Tibial artery (tissue), 4 donors: ENCODE measurements at places on chromosomes 5 and 9.

- no peak for DNase-seq
Observed at GRCh38 chr9:33300546-33300945, 10.2 kb downstream of the NFX1 start.

GRCh38 chr5:150073086-150073625 is 13.2 kb downstream of the CSF1R start:
- no peak for DNase-seq

DNA sequence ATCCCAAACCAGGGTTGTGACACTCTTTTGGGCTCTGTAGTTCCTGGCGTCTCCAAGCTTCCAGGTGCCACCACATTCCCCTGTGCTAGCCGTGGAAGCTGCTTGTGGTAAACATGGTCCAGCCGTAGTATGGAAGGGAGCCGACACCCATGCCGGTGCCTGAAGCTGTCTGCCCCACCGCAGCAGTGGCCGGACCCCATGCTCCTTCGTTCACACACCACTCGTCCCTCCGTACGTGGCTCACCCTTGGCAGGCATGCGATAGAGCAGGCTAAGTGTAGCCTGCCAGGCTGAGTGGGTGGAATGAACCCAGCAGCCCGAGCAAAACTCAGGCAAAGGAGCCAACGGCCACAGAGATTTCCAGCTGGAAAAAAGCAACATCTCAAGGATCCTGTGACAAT is 2030.4 kb downstream of the EFNA5 start:
- no peak for DNase-seq

- DNase-seq = no peak
Observed at GRCh38 chr5:1966461-1966860, 83.7 kb upstream of the IRX4 start.

DNA sequence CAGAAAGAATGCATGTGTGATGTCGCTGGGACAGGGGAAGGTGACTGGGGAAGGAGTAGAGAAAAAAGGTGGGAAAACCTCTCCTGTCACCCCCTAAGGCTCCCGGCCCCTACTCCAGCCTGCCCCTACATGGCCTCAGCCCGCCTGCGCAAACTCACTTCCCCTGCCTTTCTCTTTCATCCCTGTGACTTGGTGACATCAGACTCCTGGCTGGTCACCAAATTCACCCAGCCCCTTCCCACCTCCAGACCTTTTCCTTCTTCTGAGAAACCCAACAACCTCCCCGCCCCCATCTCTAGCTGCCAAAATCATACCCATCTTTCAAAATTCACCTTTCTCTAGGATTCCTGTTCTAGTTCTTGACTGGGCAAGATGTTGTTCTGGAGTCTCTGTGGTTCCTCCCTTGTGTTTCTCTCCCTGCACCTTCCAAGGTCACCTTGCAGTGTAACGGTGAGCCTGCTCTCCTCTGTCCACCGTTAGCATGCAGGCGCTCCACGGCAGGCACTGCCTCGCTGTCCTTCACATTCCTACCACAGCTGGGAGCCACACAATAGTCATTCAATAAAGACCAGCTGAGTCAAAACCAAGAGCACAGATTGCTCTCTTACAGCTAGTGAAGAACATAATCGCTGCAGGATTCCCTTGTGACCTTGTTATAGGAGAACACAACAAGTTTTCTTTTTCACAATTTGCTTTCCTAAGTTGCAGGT is 134.5 kb downstream of the FANCC start:
- DNase-seq = no peak

DNA sequence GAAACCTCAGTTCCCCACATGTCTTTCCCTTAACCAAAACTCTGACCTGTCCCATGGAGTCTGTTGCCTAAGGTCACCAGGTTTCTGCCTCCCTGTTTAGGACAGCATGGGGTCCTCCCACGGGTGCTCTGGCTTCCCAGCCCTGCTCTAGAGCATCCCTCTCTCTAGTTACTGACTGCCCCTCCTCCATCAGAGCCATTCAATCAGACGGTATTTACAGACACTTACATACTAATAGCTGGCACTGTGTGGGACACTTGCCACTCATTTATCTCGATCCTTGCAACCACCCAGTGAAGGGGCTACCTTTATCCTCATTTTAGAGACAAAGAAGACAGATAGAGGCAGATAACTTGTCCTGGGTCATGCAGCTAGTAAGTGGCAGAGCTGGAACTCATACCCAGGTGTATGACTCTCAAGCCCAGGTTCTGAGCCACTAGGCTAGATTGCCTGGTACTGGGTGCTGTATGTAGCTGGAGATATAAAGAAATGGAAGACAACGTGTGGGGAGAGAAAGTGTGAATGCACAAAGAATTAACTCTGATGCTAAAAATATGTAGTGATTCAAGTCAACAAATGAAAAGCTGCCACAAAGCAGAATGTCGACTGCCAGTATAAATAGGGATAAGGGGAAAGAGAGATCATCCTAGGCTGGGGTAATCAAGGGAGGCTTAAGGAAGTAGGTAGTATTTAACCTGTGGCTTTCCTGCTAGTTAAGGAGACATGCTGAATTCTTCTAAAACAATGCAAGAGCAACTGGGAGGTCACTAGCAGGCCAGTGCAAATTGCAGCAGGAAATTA is 52.5 kb upstream of the PDE8B start:
- no peak for DNase-seq

- DNase-seq = no peak
Observed at GRCh38 chr5:169545762-169546161, 37.8 kb upstream of the SPDL1 start.

GRCh38 chr5:153496835-153497234 is 6.4 kb downstream of the GRIA1 start:
- no peak for DNase-seq

- no peak for DNase-seq
Observed at GRCh38 chr5:38853753-38854470, 8.1 kb downstream of the OSMR start.

DNA sequence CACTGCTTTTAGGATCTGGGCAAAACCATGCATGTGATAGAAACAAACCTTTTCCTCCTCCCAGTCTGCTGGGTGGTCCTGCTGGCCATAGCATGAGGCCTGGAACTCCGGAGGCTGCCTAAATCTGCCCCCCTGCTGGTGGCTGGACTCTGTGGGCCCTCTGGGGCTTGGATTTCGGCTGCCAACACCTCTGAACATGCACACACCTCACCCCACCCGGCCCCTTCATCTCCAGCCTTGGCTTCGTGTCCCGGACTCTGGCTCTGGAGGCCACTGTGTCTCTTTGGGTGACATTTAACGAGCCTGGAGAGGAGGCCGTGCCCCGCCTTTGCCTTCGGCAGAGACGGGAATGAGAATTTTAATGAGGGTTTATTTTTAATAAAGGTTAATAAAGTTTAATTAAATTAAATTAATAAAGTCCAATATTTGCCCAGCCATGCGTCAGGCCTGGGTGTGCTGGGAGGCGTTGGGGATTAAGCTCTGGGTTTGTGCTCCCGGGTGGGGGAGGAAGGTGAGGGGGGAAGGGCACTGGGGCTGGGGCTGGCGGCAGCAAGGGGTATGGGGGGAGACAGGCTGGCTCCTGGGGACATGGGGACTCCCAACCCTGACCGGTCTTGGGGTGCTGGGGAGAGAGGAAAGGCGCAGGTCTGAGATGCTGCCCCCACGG is 251.8 kb downstream of the PBX3 start:
- DNase-seq = no peak

DNA sequence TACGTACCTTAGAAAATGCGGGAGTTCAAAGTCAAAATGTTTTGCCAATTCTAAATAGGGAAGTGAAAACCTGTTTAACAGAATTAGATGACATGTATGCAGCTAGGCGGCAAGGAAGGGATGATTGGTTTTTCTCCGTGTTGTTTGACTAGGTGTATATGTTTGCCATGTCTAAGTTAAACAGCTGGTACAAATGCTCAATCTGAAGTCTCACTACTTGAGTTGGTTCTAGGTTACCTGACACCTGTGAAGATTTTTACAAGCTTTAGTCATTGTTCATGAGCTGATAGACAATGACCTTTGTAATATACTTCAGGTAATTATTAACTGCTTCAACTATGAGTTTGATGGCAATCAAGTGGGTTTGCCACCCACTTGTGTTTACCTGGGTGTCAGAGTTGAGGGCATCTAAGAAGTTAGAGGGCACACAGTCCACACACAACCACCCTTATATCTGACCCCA is 74.3 kb downstream of the SLC44A1 start:
- no peak for DNase-seq

- no peak for DNase-seq
Observed at GRCh38 chr5:126680191-126680817, 79.6 kb downstream of the PHAX start.

DNA sequence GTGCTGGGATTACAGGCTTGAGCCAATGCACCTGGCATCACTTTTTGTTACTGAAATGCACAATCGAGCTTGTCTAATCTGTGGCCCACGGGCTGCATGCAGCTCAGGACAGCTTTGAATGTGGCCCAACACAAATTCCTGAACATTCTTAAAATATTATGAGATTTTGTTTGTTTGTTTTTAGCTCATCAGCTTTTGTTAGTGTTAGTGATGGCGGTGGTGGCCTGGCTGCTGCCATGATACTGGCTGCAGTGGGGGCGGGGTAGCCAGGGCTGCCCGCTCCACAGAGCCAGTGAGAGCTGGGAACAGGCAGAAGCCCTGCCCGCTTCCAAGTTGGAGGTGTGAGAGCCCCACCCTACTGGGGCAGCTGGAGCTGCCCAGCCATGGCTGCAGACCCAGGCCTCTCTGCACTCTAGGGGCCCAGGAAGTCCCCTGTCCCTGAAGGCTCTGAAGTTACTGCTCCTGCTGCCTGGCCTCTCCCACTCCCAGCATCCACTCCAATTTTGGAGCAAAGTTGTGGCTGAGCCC is 76.6 kb upstream of the SHB start:
- DNase-seq = no peak

- no peak for DNase-seq
Observed at GRCh38 chr9:103799959-103800358, 294.1 kb upstream of the SMC2 start.

GRCh38 chr9:122988920-122989621 is 44.4 kb upstream of the GPR21 start:
- DNase-seq = no peak

DNA sequence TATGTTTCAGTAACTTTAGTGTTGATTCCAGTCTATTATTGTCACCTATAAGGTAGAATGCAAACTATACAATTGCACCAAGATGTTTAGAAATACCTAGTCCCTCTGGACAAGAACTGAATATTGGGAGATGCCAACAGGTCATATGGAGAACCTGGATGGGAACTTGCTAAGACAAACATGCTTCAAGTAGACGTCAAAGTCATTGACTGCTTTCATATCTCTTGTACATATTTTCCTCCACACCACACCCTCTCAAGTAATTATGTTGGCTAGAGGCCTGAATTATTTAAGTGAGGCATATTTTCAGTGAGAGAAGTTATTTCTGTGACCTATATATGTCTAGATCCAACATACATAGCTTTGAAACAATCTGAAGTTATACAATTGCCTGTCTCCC is 453.3 kb downstream of the ELAVL2 start:
- no peak for DNase-seq

- no peak for DNase-seq
Observed at GRCh38 chr9:87198716-87199115, 251.4 kb upstream of the GAS1 start.

DNA sequence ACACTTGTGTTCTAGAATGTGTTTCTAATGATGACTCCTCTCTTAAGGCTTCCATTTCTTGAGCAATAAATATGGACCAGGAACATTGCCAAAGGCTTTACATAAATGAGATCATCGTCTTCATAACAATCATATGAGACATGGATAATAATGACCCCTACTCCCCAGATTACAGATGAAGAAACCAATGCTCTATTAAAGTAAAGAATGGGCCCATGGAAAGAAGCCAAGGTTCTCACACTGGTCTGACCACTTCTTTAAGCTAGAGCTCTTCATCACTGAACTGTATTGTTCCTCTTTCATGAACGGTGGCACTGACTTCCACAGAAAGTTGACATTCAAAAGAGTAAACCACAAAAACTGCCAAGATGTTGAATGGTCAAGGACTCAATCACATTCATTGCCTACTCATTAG is 65.3 kb downstream of the MARCHF3 start:
- no peak for DNase-seq

DNA sequence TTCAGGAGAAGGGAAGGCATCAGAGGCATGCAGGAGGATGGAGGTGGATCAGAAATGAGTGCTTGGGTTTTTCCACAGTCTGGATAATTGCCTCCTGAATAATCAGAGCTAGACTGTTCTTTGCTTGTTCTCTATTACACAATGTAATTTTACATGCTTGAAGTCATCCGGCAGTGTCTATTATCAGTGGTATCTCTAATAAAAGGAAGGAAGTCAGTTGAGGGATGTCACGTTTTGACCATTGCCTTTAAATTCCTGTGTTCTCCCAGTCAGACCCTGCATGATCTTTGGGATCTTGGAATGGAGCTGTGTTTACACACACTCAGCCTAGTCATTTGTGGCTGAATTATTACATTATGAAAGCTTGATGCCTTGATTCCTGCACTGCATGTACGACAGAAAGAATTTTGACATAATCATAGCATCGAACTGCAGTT is 91.0 kb downstream of the PDE8B start:
- no peak for DNase-seq

- DNase-seq = no peak
Observed at GRCh38 chr5:57698086-57698485, 215.5 kb upstream of the ACTBL2 start.

- no peak for DNase-seq
Observed at GRCh38 chr5:59020611-59021285, 437.9 kb downstream of the RAB3C start.

DNA sequence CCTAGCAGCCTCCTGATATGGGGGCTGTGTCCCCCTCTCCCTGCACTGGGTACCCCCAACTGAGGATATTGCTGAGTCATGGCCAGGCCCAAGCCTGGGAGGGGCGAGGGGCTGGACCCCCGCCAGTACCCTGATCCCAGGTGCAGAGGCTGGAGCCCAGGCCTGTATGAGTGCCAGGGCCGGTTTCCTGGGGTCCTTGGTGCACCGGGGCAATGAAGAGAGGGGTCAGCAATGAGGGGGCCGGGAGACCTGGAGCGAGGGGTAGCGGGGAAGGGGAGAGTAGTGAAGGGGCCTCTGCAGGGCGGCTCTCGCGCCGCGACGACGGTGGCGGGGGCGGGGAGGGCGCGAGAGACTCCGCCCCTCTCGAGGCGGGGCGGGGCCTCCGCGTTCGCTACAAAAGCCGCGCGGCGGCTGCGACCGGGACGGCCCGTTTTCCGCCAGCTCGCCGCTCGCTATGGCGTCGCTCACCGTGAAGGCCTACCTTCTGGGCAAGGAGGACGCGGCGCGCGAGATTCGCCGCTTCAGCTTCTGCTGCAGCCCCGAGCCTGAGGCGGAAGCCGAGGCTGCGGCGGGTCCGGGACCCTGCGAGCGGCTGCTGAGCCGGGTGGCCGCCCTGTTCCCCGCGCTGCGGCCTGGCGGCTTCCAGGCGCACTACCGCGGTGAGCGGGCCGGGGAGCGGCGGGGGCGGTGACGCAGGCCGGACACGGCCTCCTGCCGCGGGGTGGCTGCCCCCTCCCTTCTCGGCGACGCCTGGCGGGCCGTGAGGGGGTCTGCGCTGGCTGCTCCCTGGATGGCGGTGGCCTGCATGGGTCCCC is at the start of gene SQSTM1:
Gene SQSTM1, plus strand, starts transcription at position 423 of the 815 bp plus-strand sequence. Its CDS starts 32 bp downstream, at position 455.
- peak; percentile 91 for DNase-seq

- no peak for DNase-seq
Observed at GRCh38 chr5:179297486-179298180, 47.6 kb downstream of the ADAMTS2 start.

DNA sequence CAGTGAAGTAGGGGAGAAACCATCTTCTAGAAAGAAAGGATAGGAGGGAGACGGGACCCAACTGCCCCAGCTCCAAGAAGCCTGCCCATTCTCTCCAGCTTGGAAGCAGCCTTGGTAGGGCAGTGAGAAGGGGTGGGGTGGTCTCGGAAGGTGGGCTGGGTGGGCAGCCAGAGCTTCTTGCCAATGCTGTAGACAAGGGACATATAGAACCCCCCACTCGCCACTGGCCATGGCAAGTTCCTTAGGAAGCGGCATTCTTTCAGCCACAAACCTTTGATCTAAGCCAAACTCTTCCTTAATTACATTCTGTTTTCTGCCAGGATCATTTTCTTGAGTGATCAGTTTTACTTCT is 90.2 kb downstream of the PSD2 start:
- no peak for DNase-seq
